ENCODE measurements at places on chromosomes 2 and 18.

GRCh38 chr18:79625195-79625923 is 54.2 kb upstream of the CTDP1 start:
- DNase-seq, result no peak

- DNase-seq, result no peak
These were observed 7.2 kb downstream of the NPC1 start for GRCh38 chr18:23578891-23579653.

- DNase-seq, result no peak
These were observed 30.9 kb upstream of the YPEL5 start for GRCh38 chr2:30115981-30116285.

DNA sequence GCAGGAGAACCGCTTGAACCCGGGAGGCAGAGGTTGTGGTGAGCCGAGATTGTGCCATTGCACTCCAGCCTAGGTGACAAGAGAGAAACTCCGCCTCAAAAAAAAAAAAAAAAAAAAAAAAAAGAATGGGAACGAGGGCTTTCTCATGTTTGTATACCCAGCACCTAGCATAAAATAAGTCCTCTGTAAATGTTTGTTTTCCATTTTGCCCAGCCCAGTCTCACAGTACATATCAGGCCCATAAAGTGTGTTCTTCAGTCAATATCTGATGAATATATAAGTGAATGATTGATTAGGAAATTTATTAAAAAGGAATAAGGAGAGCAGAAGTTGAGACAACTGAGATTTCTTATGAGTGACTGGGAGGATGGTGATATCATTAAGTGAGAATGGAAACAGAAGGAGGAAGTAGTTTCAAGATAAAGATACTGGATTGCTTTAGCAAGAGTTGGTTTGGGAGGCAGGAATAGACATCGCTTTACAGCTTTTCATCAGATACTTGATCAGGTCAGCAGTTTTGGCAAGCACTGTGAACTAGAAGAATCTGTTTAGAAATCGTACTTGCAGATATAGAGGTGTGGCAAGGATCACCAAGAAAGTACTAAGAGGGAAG is 327.5 kb downstream of the KIAA1328 start:
- DNase-seq, result no peak

GRCh38 chr2:33796511-33796910 is 197.4 kb upstream of the FAM98A start:
- DNase-seq, result no peak

DNA sequence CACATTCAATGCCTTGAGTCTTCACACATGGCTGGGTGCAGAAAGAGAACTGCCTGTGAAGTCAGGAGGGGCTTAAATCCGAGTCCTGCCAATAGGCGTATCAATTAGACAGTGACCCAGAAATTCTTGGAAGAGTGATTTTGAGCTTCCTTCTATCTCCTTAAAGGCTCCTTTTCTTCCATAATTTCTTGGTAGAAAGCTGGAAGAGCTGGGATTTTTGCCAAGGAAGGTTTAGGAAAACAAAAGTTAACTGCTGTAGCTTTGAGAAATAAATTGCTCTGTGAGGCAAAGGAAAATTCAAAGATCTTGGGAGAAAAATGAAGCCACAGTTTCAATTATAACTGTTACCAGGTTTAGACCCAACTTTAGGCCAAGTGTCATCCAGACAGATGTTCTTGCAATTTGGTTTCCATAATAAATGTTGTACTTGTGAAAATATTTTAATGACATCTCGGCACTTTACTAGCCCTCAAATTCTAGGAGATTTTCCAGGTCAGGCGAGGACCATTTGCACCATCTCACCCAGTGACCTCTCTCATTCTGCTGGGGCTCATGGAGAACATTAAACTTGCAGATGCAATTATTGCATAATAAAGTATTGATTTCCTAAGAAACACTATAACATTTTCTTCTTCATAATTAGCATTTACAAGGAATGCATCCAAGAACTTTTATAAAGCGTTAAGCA is 329.7 kb upstream of the MEIS1 start:
- no peak for DNase-seq

- no peak for DNase-seq
These were observed 299.2 kb upstream of the ZSWIM2 start for GRCh38 chr2:187148059-187148714.

DNA sequence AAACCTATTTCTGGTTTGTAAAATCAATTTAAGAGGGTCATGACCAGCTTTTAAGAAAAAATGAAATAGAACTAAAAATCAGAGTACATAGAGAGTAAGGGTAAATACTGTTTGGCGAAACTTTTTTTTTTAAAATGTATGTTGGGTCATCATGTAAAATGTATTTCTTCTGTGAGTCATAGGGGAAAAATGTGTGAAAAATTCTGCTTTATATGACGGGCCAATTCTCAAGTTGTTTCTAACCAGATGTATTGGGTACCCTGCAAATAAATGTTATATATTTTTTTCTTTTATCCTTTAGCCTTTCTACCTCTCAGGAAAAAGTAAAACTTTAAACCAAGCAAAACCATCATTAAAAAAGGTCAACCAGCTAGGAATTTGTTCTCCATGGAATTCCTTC is 13.9 kb downstream of the AFTPH start:
- no peak for DNase-seq

DNA sequence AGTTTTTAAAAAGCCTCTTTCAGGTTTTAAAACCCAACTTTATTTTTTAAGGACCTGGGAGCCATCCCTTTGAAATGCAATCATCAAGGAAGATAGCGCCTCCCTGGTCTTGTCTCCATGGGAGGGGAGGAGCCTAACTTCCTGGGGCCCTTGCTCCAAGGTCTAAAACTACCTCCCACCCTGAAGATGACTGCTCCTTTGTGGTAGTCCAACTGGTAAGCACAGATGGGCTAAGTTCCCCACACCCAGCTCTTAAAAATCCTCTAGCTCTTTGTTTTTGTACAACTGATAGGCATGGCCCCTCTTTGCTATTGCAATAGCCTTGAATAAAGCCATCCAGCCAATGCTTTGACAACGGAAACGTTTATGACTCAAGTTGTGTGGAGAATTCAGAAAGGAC is 716.8 kb downstream of the CBLN2 start:
- DNase-seq, result no peak

DNA sequence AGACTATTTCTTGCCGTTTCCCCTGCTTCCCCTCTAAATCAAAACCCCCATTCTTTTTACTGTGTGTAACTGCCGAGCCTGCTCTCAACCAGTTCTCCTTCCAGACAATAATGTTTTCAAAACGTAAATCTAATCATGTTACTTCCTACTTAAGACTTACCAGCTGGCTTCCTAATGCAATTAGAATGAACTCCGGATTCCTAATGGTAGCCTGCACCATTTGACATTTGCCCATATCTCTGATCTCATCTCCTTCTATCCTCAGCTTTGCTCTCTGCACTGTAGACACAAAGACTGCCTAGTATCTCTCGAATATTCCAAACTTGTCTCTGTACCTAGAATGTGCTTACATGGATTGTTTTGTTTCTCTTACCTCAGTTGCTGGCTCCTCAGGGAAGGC is 12.9 kb downstream of the TTL start:
- DNase-seq, result no peak

- DNase-seq, result no peak
These were observed 520.1 kb downstream of the ARHGAP15 start for GRCh38 chr2:143649226-143649740.

GRCh38 chr2:83191316-83191715 is 1267.8 kb downstream of the SUCLG1 start:
- DNase-seq, result no peak

All from activated T-helper 1 cell treated with anti-CD3 and anti-CD28 coated beads, Interleukin-12 subunit alpha, Interleukin-12 subunit beta, Interleukin-2, Interleukin-4 antibody, amounts not matched to agents 30 ng/mL and 10 ng/mL and 1 ng/mL, durations not matched to agents 14 hours and 24 hours and 36 hours (primary cell).